ENCODE measurements at places on chromosomes 2 and 18.

DNA sequence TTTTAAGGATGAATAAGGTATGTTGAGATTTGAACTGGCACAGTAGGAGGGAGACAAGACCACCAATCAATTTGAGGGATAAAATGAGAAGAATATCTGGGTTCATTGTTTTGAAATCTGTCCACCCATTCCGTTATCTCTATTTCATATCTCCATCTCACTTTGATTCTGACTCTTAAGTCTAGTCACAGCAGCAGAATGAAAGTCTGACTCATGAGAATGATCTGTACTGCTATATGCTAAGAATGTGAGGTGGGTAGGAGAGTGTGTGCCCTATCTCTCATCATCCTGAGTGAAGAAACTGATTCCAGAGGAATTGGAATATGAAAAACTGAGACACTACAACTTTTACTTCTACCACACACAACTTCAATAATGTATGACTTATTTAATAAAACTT is 1994.5 kb upstream of the PIK3C3 start:
- DNase-seq: no peak

- DNase-seq: no peak
Observed at GRCh38 chr2:49255409-49255971, 101.2 kb upstream of the FSHR start.

- DNase-seq: no peak
Observed at GRCh38 chr2:101463421-101463820, 11.5 kb downstream of the RFX8 start.

GRCh38 chr18:31828613-31829012 is 67.9 kb upstream of the SLC25A52 start:
- no peak for DNase-seq

Data from stimulated activated CD4-positive, alpha-beta T cell treated with anti-CD3 and anti-CD28 coated beads, TNF-alpha, amount 100 ng/mL, for 4 hours (primary cell).